ENCODE measurements at places on chromosomes 16 and 17. TPM values are rescaled to one million over a fixed set of nuclear protein-coding genes. Genes with fewer than 3 reads are reported as not detected.
A peak's percentile ranks its signal among the peaks of the same experiment; 100 is the strongest.

The NDEL1 gene
- 28.9 TPM for total RNA-seq

DNA sequence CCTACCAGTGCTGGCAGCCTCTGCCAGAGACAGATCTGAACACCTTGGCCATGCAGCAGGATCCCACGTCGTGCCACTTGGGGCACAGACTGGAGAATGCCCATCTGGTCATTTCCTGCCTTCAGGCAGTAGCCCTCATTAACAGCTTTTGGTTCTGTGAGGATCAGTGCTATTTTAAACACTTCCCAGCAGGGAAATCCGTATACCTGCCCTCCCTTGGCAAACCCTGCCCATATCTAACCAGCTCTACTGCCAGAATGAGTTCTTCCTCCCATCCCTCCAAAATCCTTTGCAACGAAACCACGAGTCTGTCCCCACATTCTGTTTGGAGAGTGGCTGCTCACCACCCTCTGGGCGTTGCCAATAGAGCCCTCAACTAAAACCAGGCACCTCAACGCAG lies 245.7 kb downstream of the ENGASE start:
- no peaks in the 10 kb centered on the region for H3K36me3 ChIP-seq
- peaks cover 9% of the 10 kb centered on the region for H3K27me3 ChIP-seq
- no peak overlapping the region for H3K27ac ChIP-seq
- DNase-seq: no peak

DNA sequence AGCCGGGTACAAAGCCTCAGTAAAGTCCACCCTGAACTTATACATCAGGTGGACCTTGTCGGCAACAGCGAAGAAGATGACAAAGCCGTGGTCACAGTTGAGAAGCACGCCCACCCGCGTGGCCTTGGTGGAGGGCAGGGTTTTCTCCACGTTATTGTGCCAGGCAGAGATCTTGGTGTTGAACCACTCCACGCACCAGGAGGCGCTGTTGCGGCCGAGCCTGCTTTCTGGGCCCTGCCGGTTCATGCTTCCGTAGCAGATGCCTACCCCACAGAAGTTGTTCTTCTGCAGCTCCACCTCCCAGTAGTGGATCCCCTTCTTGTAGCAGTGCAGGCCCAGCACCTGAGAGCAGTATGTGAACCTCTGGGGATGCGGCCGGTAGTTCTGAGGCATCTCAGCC lies 22.1 kb downstream of the TRIM25 start:
- DNase-seq: no peak
- H3K36me3 ChIP-seq: peaks cover 60% of the 10 kb centered on the region
- no peaks in the 10 kb centered on the region for H3K4me1 ChIP-seq

DNA sequence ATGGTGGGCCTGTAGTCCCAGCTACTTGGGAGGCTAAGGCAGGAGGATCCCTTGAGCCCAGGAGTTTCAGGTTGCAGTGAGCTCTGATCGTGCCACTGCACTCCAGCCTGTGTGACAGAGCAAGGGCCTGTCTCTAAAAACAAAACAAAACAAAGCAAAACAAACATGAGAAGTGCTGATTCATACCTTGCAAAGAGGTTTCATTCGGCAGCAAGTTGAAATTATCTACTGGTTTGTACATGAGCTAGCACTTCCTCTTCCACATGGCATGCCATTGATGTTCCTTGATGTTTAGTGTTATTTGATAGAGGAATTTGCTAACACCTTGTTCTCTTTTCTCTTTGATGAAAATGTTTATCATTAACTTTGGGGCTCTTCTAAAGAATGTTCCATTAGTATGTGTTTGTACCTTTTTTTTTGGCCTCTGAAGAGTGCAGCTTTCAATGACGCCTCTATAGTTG lies 50.6 kb downstream of the SPECC1 start:
- peaks cover 6% of the 10 kb centered on the region for H3K27me3 ChIP-seq
- H3K4me3 ChIP-seq: no peak overlapping the region
- DNase-seq: peak; percentile 23
- H3K4me1 ChIP-seq: peaks cover 7% of the 10 kb centered on the region

- H3K27me3 ChIP-seq: no peaks in the 10 kb centered on the region
- H3K27ac ChIP-seq: peak overlapping the region; percentile 39
- no peaks in the 10 kb centered on the region for H3K4me1 ChIP-seq
- peaks cover 1% of the 10 kb centered on the region for H3K36me3 ChIP-seq
- no peak overlapping the region for H3K4me3 ChIP-seq
Observed at GRCh38 chr17:40415390-40415789, 2.3 kb downstream of the TOP2A start.

The MGRN1 gene
- 11.7 TPM for total RNA-seq

GRCh38 chr17:45820052-45820780 lies 24.5 kb upstream of the SPPL2C start:
- no peak overlapping the region for H3K27ac ChIP-seq
- H3K36me3 ChIP-seq: no peaks in the 10 kb centered on the region
- peaks cover 7% of the 10 kb centered on the region for H3K27me3 ChIP-seq
- no peaks in the 10 kb centered on the region for H3K4me1 ChIP-seq
- no peak overlapping the region for H3K4me3 ChIP-seq
- no peak for DNase-seq

The NXPH3 gene
- 0.28 TPM for total RNA-seq

GRCh38 chr17:48486557-48486956 lies 44.3 kb downstream of the HOXB1 start:
- no peaks in the 10 kb centered on the region for H3K27me3 ChIP-seq
- no peaks in the 10 kb centered on the region for H3K36me3 ChIP-seq
- H3K4me3 ChIP-seq: no peak overlapping the region
- H3K27ac ChIP-seq: peak overlapping the region; percentile 2

The MPP3 gene
- total RNA-seq: 5.7 TPM

The RNF112 gene
- total RNA-seq: 2.5 TPM

DNA sequence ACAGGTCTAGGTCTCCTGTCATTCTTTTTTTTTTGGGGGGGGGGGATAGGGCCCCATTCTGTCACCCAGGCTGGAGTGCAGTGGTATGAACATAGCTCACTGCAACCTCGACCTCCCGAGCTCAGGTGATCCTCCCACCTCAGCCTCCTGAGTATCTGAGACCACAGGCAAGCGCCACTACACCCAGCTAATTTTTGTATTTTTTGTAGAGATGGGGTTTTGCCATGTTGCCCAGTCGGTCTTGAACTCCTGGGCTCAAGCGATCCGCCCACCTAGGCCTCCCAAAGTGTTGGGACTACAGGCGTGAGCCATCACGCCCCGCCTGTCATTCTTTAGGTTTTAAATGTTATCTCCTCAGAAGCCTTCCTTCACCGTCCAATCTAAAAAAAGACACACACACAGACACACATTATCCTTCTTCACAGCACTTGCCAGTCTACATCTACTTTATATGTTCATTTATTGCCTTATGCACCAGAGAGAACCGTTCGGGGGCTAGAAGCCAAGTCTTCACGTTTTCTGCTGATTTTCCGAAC lies 694 bp downstream of the MRPL27 start:
- no peaks in the 10 kb centered on the region for H3K27me3 ChIP-seq
- no peak for DNase-seq
- H3K36me3 ChIP-seq: peaks cover 24% of the 10 kb centered on the region

- no peaks in the 10 kb centered on the region for H3K4me1 ChIP-seq
- no peak for DNase-seq
- H3K36me3 ChIP-seq: no peaks in the 10 kb centered on the region
- no peak overlapping the region for H3K4me3 ChIP-seq
- no peak overlapping the region for H3K27ac ChIP-seq
- H3K27me3 ChIP-seq: no peaks in the 10 kb centered on the region
Observed at GRCh38 chr16:57141822-57142631, 43.8 kb downstream of the PSME3IP1 start.

- no peaks in the 10 kb centered on the region for H3K4me1 ChIP-seq
- H3K36me3 ChIP-seq: no peaks in the 10 kb centered on the region
- peaks cover 9% of the 10 kb centered on the region for H3K27me3 ChIP-seq
- no peak for DNase-seq
- no peak overlapping the region for H3K4me3 ChIP-seq
Observed at GRCh38 chr17:49217651-49218413, 7.3 kb downstream of the ABI3 start.

GRCh38 chr17:48809182-48809581 lies 7.8 kb downstream of the TTLL6 start:
- H3K4me1 ChIP-seq: no peaks in the 10 kb centered on the region
- no peaks in the 10 kb centered on the region for H3K36me3 ChIP-seq
- peaks cover 19% of the 10 kb centered on the region for H3K27me3 ChIP-seq
- no peak for DNase-seq
- no peak overlapping the region for H3K27ac ChIP-seq

The KRT32 gene
- not detected for total RNA-seq

DNA sequence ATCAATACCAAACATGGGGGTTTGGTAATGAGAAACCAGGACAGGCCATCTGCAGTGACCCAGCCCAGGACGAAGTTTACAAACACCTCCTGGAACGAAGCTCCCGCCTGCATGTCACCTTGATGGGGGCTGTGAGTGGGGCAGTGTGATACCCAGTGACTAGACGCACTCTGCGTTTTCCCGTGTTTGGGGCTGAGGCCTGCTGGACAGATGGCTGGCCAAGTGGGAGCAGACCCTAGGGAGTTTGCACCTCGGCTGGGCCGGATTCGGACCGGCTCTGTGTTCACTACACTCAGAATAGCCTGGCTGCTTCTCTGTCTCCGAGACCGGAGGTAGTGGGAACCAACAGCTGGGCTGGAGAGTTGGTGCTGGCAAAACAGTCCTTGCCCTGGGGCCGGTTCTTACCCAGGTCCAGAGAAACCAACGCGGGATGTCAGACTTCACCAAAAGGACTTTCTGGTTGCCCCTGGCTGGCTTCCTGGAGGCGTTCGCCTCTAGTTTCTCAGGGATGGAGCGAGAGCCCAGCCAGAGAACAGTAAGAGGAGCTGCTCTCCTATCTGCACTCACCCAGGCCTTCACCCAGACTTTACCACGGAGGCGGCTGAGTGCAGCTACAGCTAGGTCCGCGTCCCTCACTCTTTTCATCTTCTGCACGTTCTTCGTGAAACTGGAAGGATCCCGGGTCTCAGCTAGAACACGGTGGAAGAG lies 20.4 kb downstream of the CARHSP1 start:
- H3K4me1 ChIP-seq: peaks cover 23% of the 10 kb centered on the region
- H3K27ac ChIP-seq: peak overlapping the region; percentile 8
- no peak overlapping the region for H3K4me3 ChIP-seq
- no peaks in the 10 kb centered on the region for H3K27me3 ChIP-seq

DNA sequence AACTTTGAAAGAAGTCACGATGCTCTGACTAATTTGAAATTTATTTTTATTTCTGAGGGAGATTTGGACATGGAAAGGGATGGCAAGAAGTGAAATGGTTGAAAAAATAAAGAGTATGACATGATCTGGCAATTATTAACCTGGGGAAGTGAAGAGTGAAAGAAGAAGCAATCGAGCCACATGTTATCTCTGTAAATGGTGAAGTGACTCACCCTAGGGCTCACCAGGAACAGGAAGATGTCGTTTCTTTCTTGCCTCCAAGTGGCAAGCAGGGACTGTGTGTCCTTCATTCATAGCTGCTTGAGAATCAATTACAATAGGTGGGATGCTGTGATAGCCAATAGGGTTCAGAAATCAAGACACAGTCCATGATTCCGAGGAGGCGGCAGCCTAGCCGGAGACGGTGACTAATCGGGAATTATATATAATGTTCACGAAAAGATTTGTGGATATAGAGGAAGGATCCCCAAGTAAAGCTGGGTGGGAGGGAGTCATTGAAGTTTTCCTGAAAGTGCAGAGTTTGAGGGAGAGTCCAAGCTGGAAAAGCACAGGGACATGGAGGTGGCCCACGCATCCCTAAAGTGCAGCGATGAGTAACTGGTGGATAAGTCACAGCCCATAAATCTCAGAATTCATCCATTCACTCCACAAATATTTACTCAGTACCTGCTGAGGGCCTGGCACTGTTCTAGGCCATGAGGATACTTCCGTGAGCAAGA lies 18.2 kb upstream of the KRT20 start:
- H3K4me3 ChIP-seq: peak overlapping the region; percentile 0
- no peaks in the 10 kb centered on the region for H3K27me3 ChIP-seq
- H3K4me1 ChIP-seq: peaks cover 15% of the 10 kb centered on the region

The JMJD8 gene
- total RNA-seq: 17.7 TPM

Data from IMR-90 (cell line).